CD4-positive, CD25-positive, alpha-beta regulatory T cell (primary cell): ENCODE measurements at places on chromosomes 2 and 18.

DNA sequence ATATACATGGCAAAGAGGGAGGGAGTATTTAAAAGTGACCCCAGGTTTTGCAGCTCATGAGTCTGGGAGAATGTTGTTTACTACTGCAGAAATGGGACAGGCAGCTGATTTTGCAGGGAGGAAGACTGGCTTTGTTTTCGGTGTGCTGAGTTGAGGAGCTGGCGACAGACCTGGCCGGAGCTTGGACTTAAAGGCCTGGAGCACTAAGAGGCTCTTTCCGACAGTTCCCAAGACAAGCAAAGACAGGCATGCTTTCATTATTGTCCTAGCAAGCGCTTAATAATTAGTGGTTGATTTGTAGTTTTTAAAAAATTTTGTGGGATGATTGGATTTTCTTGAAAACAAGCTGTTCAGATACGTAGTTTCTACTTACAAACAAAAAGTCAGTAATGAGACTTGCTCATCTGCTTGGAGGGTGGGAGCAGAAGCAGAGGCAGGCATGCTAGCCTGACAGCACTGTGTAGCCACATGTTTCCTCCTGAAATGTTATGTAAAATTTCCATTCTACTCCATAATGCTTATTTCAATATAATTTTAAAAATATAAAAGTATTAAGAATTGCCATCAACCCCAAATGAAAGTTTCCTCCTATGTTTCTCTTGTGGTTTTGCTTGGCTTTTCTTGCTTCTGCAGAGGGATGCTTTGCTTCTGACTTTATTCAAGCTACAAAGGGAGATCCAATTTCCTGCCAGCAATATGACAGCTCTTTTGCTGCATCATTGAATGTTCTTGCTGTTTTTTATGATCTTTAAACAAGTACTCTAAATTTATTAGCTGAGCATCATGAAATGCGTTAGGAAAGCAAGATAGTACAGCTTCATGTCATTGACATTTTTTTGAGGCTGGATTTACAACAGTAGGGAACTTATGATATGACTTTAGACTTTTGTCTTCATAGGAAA lies 75.8 kb downstream of the PHLPP1 start:
- no peak for DNase-seq

DNA sequence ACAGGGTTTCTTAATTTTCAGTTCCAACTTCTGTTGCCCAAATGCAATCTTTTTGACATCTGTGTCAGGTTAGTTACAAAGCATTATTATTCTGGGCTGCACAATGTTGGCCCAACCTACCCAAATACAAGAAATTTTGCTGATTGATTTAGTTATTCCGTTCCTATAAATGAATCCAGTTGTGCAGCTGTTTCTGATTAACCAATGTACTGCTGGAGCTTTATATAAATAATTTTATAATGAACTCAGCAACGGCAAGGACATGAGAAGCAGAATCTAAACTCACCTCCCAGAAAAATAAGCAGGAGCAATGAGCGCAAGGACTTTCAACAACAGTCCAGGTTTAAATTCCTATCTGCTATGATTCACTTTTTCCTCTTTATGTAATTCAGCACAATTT lies 76.3 kb upstream of the WIPF1 start:
- DNase-seq, result no peak

DNA sequence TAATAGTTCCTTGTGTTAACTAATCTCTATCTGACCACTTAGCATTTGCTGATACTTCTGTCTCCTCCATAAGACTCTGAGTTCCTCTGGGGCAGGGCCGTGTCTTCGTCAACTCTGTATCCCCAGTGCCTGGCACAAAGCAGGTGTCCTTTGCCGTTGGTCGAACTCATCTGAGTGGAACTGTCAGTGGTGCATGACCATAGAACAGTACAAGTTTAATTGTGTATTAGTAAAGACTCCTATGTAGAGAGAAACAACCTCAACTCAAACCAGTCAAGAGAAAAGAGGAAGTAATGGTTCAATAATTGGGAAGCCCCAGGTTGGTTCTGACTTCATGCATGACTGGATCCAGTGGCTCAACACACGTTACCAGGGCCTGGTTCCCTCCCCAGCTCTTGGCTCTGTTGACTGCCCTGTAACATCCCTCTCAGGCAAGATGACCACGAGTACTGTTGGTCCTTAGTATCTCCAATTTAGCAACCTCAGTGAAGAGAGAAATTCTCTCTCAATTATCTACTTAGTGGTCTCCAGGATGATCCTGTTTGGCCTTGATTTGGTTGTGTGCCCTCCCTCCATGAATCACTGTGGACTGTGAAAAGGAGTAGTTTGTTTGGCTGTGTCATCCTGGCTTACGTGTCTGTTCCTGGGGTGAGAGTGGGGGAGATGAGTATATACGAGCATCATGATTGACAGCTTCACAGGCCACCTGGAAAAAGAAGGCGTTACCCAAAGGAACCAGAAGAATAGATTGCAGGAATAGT lies 58.5 kb upstream of the MSH6 start:
- no peak for DNase-seq

- no peak for DNase-seq
Observed at GRCh38 chr2:228072669-228073068, 108.8 kb downstream of the SPHKAP start.

DNA sequence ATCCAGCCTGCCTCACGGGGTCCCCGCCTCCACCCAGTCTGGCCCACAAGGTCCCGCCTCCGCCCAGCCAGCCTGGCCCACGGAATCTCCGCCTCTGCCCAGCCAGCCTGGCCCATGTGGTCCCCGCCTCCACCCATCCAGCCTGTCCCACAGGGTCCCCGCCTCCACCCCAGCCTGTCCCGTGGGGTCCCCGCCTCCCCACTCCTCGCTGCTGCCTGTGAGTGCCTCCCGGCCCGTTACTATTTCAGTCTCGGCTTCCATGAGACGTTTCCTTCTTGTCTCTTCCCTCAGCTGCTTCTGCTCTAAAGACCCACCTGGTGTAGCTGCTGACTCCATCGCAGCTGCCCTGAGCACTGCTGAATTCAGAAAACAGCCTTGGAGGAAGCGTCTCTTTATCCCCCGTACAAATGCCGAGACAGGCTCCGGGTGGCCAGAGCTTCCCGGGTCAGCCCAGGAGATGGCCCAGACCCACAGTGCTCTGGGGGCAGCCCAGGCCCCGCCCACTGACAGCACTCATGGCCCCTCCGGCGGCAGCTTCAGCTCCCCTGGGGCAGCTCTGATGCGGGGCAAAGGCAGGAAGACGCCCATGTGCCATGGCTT lies 69.8 kb downstream of the NFATC1 start:
- DNase-seq, result no peak

GRCh38 chr2:116435648-116436047 lies 1378.8 kb upstream of the DDX18 start:
- no peak for DNase-seq

GRCh38 chr2:202612145-202612544 lies 22.6 kb upstream of the FAM117B start:
- DNase-seq, result no peak

DNA sequence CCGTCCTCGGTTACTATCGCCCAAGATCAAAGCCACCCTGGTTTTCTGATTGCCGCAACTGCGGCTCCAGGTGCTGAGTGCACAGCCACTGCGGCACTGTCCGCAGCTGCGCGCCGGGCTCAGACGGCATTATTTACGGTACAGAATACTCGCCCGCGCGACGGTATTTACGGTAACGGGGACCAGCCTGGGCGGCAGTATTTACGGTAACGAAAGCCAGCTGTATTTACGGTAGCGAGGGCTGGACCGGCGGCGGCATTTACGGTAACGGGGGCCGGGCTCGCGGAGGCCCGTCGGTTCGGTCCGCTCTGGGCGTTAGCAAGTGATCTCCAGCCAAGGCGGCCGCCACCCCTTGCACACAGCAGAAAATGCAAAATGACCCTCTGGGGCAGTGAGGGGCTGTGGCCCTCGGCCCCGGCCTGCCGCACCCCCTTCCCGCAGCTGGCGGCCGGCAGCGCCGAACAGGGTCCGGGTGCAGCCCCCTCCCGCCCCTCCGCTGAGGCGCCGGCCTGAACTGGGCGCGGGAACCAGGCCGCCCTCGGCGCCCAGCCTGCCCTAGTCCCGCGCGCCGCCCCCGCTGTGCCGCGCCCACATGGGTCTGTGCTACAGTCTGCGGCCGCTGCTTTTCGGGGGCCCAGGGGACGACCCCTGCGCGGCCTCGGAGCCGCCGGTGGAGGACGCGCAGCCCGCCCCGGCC lies at the start of gene GNAL:
GNAL (plus strand) TSS at position 293 of the 697 bp plus-strand sequence; CDS start at position 593, 300 bp downstream.
- DNase-seq, result peak; percentile 11

GRCh38 chr2:114068438-114068837 lies 178.5 kb downstream of the ACTR3 start:
- DNase-seq, result no peak

DNA sequence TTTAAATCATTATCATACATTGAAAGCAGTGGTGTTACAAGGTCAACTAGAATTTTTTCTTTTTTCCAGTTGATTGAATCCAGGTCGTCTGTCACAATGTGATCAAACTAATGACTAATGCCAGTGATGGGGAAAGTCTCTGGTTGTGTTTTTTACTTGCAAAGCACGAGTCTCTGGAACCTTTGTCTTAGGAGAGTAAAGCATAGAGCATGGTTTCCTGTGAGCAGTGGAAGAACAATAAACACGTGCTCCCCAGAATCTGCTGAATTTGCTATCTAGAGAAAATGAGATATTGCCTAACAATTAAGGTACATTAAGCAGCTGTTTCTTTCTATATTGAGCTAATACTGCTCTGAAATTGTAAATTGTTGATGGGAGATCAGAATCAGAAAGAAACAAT lies 1332.4 kb upstream of the TMEFF2 start:
- DNase-seq, result no peak

DNA sequence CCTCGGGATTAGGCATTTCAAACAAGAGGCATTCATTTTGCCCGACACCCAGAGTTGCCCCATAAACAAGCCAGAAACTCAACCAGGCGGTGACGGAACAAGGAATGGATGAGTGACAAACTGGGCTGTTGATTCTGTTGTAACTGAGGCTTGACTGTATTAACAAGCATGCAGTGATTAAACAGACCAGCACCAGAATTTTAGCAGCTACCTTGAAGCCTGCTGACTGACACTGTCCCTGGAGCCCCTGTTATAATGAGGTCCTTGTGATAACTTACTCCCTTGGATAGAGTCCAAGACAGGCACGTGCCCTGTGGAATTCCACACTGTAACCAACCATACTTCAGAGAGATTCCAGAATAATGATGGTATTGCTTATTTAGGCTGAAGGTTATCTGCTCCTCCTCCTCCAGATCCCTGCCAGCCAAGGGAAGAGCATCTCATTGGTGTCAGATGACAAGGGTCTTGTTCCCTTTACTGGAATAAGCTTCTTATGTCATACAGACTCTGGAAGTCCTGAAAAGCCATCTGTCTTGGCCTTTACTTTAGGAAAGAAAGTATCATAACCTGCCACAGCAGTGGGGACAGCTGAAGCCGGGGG lies 97.1 kb upstream of the RMDN2 start:
- no peak for DNase-seq

DNA sequence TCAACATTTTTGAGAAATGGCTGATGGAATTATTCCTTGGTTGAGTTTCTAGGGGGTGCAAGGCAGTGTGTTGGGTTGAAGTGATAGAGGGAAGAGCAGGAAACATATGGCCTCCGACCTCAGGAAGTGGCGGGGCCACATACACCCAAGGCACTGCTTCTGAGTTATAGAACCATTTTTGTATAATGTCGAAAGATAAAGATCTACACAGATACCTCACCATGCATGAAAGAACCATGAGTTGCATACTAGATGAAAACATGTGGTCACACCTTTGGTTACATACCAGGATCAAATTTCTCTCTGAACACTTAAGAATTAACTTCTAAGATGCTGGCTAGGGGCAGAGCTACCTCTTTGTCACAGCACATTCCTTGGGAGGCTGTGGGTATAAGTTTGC lies 23.2 kb downstream of the LAMA3 start:
- DNase-seq, result no peak

GRCh38 chr2:221111739-221112138 lies 460.4 kb downstream of the EPHA4 start:
- no peak for DNase-seq

DNA sequence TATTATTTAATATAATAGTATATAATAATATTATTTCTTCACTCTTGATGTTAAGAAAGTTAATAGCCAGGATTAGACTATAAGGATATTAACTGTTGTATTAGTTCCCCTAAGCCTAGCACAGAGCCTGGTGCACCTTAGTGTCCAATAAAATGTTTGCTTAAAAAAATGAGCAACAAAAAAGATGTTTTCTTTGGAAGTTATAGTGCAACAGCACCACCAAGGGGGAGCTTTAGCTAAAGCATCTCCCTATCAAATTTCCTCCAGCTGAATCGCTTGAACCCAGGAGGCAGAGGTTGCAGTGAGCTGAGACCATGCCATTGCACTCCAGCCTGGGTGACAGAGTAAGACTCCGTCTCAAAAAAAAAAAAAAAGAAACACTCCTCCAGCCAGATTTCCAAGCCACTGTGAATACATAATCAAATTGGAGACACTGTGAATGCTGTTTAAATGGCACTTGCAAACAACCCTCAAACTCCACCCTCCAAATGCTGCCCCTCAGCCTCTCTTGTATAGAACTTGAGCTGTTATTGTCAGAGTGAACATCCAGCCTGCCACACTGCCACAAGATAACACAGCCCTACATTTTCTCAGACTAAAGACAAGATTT lies 221.9 kb downstream of the DYM start:
- DNase-seq, result peak; percentile 56

DNA sequence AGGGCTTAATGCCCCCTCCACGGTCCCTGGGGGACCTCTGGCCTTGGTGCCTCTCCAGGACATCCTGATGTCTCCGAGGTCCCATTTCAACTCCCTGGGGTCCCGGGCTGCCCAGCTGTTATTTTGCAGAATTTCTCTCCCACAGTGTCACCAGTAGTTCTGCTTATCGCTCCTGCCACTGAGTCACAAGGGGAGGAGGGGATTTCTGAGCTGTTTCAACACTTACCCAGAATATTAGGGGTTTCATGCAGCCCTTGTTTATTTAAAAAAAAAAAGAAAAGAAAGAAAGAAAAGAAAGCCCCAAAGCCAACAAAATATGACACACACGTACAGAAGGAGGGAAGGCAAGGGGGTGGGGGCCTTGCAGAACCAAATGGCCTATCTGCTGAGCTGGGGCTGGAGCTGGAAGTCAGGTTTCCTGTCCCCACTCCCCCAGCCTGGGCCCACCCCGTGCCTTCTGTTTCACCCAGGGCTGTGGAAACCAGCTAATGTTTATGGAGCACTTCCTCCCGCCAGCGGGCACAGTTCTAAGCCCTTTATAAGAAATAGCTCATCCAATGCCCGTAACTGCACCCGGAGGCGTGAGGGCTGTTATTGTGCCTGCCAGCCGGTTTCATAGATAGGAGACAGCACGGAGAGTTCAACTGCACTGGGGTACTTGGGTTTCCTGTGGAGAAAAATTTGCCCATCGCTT lies 8.4 kb upstream of the ARID5A start:
- no peak for DNase-seq

DNA sequence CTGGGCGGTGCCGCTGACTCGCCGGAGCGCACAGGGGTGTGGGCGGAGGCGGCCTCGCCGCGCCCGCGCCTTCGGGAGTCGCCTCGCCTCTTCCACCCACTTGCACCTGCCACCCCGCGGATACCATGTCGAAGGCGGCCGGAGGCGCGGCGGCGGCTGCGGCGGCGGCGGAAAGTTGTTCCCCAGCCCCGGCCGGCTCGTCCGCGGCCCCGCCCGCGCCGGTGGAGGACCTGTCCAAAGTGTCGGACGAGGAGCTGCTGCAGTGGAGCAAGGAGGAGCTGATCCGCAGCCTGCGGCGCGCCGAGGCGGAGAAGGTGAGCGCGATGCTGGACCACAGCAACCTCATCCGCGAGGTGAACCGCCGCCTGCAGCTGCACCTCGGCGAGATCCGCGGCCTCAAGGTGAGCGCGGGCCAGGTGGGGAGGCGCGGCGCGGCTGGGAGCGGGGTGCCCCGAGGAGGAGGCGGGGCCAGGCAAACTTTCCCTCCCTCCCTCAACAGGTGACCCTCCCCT lies 766 bp downstream of the CCDC85A start:
- DNase-seq, result no peak

- DNase-seq, result no peak
Observed at GRCh38 chr2:207219081-207219630, 53.4 kb upstream of the KLF7 start.
